OCI-M1 (cell line): ENCODE measurements at places on chromosomes 11 and 22.

DNA sequence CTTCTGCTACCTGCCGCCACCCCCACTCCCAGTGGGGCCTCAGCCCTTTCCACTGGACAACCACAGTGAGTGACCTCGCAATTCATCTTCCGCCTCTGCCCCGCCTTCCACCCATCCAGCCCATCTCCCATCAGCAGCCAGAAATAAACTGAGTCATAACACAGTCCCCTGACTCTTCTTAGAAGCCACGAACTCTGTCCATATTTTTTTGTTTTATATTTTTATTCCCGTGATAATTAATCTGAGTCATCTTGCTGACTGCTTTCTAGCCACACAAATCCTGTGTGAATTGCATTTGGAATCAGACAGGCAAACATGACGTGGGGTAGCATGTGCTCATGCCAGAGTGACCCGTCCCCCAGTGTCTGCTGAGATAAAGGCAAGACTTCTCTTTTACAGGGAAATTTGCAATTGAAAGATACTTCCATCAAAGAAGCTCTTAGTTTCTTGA lies 7.0 kb downstream of the FADD start:
- DNase-seq, result peak; percentile 52

DNA sequence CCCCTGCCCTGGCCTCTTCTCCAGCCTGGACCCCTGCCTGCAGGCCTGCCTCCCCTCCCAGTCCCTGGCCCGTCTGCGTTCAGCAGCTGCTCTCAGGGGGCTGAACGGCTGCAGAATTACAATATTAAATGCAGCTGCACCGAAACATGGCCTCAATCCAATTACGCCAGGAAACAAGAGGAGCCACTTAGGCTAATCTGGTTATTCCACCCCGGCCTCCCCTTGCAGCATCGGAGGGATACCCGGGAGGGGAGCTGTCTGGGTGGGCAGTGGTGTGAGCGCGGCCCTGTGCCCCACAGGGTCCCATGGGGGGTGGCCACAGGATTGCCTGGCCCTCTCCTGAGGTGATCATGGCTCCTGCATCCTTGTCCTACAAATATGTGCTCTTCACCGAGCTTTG lies 42.6 kb downstream of the FLRT1 start:
- DNase-seq, result no peak

- no peak for DNase-seq
These were observed 41.4 kb upstream of the CLDN5 start for GRCh38 chr22:19565382-19566278.

DNA sequence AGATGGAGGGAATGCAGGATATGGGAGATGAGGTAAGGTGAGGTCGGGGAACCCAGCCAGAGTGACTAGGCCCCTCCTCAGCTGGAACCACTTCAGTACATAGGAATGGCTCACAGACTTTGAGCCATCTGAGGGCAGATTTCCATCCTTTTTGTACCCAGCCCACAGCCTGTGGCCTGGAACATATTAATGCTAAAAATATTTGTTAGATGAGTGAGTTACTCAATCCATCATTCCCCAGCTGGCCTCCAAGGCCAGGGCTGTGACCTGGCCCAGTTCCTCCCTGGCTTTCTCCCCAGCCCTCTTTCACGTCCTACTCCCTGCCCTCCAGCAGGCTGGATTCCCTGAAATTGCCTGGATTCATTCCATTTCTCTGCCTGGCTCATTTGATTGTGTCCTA lies 57.2 kb upstream of the PRDM11 start:
- DNase-seq, result no peak

DNA sequence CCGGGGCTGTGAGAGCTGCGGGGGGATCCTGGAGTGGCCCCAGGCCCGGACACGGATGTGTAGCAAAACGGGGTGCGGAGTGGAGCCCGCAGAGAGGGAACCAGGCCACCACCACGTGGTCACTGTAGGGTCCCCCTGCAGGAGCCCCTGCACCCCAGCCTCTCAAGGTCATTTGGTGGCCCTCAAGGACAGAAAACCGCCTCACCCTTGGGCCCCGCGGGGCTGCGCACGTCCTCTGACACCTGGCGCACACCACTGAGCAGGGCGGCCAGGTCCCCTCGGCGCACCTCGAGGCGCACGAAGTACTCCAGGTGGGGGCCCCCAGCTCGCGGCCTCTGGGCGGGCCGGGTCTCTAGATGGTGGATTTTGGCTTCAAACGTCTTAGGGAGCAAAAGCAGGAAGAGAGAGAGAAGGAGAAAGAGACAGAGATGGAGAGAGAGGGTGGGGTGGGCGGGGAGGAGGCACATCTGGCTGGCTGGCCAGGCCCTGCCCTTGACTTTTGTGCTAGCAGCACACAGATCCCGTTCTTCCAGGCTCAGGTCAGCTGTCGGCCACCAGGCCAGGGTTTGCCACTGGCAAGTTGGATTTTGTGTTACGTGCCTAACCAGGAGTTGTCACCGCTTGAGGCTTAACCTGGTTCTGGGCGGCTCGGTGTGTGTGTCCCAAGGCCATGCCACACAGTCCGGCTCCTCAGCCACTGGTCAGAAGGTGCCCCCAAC lies 3.2 kb downstream of the TH start:
- no peak for DNase-seq

DNA sequence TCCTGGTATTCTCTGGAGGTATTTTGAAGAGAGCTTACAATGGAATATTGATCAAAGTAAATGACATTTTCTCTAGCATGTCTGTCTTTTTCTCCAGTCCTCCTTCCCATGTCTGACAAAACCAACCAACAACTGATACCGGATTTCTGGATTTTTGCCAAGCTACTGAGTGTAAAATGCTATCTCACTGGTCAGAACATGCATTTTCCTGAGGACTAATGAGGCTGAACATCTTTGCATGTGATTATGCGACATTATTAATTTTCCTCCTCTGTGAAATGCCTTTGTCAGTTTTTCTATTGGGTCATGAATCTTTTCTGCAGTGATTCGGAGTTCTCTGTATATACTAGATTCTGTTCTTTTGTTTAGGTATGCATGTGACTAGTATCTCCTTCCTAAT lies 51.4 kb downstream of the CDON start:
- peak; percentile 67 for DNase-seq

DNA sequence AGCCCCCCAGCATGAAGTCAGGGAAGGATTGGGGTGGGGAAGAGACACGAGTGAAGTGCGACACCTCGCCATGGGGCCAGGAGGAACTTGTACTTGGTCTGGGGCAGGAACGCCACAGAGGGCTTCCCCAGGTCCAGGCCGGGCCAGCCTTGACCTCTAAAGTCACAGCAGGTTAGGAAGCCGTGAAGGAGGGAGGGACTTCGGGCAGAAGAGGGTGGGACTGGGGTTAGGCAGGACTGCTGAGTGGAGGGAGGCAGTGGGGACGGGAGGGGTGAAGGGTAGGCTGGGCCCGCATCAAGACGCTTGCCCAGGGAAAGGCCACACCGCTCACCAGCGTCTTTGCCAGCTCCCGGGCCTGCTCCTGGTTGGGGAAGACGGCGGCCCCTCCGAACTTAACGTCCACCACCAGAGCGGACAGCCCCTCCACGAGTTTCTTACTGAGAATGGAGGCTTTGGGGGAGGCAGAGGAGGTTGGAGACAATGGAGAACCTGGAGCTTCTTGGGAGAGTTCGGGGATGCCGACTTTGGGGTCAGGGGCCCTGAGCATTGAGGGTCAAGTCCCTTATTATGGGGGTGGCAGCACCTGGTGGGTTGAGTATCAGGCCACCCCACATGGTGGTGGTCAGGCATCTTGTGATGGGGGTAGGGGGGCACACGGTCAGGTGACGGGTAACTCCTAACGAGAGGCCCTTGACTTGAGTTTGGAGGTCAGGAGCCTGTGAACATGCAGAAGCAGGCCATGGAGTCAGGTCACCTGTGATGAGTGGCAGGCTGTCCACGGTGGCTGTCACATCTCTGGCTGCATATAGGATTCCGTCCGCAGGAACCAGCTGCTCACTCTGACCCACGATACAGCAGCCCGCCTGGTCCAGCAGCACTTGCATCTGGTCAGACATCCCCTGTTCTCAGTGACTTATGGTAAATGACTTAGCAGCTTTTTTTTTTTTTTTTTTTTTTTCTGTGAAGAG lies 1.7 kb upstream of the SCO2 start:
- DNase-seq, result peak; percentile 93

DNA sequence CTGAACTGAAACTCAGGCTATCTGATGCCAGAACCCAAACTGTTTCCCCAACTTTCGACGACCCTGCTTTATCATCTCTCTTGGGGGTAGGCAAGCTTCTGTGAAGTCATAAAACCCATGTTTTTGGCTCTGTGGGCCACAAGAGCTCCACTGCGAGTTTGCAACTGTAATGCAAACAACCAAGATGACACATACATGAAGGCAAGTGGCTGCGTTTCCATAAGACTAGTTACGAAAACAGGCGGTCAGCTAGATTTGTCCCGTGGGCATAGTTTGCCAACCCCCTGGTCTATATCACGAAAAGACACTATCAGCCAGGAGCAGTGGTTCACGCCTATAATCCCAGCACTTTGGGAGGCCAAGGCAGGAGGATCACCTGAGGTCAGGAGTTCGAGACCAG lies 37.5 kb downstream of the TPST2 start:
- DNase-seq, result no peak

- no peak for DNase-seq
These were observed 24.8 kb upstream of the MUC5B start for GRCh38 chr11:1197886-1198560.

DNA sequence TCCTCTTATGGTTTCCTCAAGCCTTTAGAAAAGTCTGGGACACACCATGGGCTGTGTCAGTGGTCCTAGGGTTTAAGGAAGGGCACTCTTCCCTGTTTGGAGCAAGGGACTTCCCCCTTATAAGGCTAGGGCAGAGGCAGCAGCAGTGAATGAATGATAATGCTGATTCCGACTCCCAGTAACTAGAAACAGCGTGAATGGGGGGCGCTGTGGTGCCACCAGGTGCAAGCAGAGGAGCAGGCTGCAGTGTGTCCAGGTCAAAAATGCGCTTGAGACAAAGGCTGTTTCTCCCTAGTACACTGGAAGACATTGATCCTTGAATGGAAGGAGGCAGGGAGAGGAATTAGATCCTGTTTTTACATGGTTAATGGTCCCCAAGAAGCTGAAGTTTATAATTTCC lies 11.6 kb upstream of the RIC3 start:
- DNase-seq, result no peak

DNA sequence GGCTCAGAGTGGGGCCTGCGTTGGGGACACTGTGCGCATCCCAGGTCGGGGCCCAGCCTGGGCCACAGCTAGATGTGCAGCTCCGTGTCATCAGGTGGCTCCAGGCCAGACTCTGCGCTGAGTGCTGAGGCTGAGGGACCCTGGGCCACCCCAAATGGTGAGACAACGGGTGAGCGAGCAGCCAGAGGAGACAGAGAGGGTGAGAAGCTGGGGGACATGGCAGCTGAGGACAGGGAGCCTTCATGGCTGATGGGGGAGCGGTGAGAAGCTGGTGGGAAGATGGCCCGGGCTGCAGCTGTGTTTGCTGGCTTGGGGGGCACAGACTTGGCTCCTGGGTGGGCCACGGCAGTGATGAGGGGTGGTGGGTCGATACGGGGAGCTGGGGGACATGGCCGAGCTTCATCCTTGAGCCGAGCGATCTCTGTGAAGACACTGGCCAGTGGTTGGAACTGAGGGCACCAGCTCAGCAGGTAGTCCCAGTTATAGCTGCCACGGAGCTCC lies 2.5 kb upstream of the TPP1 start:
- DNase-seq, result no peak

GRCh38 chr11:746289-747157 lies 741 bp upstream of the TALDO1 start:
- DNase-seq, result no peak

GRCh38 chr22:27317971-27318428 lies 483.6 kb downstream of the MN1 start:
- no peak for DNase-seq

- peak; percentile 96 for DNase-seq
These were observed 67.7 kb upstream of the CLNS1A start for GRCh38 chr11:77705195-77705875.

GRCh38 chr11:63445118-63445517 lies 45.8 kb downstream of the PLAAT5 start:
- no peak for DNase-seq

GRCh38 chr11:103358251-103358650 lies 249.0 kb downstream of the DYNC2H1 start:
- no peak for DNase-seq

DNA sequence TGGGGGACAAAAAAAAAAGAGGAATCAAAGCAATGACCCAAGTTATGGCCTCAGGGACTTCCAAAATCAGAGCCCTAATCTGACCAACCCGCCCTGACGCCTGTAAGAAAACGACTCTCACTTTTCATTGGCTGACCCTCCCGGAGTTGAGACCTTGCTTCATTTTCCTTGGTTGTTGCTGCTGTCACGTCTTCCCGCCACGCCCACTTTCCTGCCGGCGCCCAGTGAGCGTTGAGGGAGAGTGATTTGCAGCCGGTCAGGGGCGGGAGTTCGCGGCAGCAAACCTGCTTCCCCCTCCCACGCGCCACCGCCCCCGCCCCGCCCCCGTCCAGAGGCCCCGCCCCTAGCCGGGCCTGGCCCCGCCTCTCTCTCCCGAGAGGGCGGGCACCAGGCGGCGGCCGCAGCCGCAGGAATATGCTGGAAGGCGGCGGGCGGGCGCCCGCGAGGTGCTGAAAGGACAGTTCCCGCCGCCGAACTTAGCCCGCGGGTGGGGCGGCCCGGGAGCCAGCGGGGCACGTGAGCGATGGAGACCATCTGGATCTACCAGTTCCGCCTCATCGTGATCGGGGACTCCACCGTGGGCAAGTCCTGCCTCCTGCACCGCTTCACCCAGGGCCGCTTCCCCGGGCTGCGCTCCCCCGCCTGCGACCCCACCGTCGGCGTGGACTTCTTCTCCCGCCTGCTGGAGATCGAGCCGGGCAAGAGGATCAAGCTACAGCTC lies at the start of gene RAB39A:
Gene RAB39A, plus strand, starts transcription at position 403 of the 721 bp plus-strand sequence. Its CDS starts 121 bp downstream, at position 524.
- peak; percentile 82 for DNase-seq

- DNase-seq, result no peak
These were observed 268.4 kb downstream of the FAM76B start for GRCh38 chr11:95521133-95521542.

- no peak for DNase-seq
These were observed 103.5 kb downstream of the ARHGAP8 start for GRCh38 chr22:44855855-44856254.

GRCh38 chr22:38461057-38461413 lies 6.0 kb upstream of the KCNJ4 start:
- no peak for DNase-seq
